Ovary (tissue), 10 donors: ENCODE measurements at places on chromosomes 2 and 18. TPM values are rescaled to one million over a fixed set of nuclear protein-coding genes. Genes with fewer than 3 reads are reported as not detected.

The KCNG3 gene
- polyA plus RNA-seq, result 0.44 TPM

The TTN gene
- polyA plus RNA-seq, result 0.18 TPM

The EFR3B gene
- 0.45 TPM for polyA plus RNA-seq

The CEP192 gene
- 18.0 TPM for polyA plus RNA-seq

The NYAP2 gene
- 0.10 TPM for polyA plus RNA-seq

The SPDYA gene
- polyA plus RNA-seq, result 0.53 TPM

The MYO5B gene
- 1.2 TPM for polyA plus RNA-seq

The SAG gene
- not detected for polyA plus RNA-seq

The POU3F3 gene
- polyA plus RNA-seq, result not detected

The PTPRN gene
- 0.08 TPM for polyA plus RNA-seq
